Nephron progenitor cell (in vitro differentiated cells): ENCODE measurements at places on chromosomes 2 and 18.

GRCh38 chr2:213002383-213002782 lies 149.0 kb downstream of the IKZF2 start:
- DNase-seq, result no peak

DNA sequence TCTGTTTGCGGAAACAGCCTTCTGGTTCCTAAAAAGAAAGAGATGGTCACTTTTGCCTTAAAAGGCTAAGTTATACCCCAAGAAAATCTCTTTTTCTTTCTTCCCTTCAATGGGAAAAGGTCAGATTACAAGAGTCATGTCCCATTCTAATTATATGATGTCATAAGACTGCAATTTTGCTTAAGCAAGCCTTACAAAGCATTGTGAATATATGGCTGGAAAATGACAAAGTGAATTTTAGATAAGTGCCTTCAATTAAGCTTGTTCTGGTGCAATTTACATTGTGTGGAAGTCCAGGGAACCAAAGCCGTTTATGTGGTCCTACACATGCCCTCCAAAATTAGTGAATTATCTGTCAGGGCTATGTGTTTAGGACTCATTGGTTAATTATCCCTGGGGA lies 7.6 kb upstream of the BMP10 start:
- DNase-seq, result no peak

GRCh38 chr2:68878071-68878711 lies 7.0 kb upstream of the BMP10 start:
- no peak for DNase-seq

- no peak for DNase-seq
Observed at GRCh38 chr2:9590641-9591040, 35.0 kb upstream of the ADAM17 start.

GRCh38 chr2:26448651-26449050 lies 29.3 kb downstream of the OTOF start:
- no peak for DNase-seq

GRCh38 chr18:37421341-37422077 lies 144.1 kb downstream of the CELF4 start:
- no peak for DNase-seq

DNA sequence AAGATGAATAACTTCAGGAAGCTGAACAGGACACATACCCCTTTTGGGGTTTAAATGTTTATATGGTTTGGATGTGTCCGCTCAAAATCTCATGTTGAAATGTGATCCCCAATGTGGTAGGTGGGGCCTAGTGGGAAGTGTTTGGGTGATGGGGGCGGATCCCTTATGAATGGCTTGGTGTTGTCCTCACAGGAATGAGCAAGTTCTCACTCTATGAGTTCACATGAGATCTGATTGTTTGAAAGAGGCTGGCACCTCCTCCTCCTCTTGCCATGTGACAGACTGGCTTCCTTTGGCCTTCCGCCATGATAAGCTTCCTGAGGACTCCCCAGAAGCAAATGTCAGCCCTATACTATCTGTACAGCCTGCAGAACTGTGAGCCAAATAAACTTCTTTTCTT lies 88.6 kb upstream of the ZNF532 start:
- DNase-seq, result no peak

DNA sequence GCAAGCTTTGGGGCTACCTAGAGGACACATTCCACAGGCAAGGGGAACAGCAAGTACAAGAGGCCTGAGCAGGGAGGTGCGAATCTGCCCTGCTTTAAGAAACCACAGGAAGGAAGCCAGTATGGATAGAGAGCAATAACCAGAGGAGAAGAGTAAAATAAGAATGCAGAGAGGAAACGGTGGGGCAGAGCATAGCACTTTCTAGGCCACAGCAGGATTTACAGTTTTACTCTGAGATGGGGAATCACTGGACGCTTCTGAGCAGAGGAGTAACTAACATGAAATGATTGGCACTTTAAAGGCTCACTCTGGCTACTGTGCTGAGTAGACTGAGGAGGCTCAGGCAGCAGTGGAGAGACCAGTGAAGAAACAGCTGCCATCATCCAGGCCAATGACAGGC lies 23.8 kb downstream of the AAK1 start:
- DNase-seq, result no peak

DNA sequence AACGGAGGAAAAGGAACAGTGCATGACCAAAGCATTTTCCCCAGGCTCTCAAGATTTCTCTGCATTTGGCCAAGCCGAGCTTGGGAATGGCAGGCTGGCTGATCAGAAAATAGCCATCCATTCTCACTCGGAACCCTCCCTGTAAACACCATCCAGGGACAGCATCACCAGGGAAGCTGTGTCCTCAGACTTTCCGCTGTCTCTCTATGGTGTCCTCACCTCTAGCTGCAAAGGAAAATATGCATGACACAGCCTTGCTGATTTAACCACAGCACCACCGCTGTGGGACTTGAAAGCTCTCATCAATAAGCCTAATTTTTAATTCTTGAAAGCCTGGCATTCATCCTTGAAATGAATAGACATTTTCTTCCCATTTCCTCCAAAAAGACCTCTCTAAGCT lies 311.7 kb downstream of the EIPR1 start:
- no peak for DNase-seq

GRCh38 chr2:19416784-19417684 lies 58.6 kb upstream of the OSR1 start:
- DNase-seq, result no peak

GRCh38 chr2:208363485-208363884 lies 43.1 kb upstream of the PTH2R start:
- no peak for DNase-seq

DNA sequence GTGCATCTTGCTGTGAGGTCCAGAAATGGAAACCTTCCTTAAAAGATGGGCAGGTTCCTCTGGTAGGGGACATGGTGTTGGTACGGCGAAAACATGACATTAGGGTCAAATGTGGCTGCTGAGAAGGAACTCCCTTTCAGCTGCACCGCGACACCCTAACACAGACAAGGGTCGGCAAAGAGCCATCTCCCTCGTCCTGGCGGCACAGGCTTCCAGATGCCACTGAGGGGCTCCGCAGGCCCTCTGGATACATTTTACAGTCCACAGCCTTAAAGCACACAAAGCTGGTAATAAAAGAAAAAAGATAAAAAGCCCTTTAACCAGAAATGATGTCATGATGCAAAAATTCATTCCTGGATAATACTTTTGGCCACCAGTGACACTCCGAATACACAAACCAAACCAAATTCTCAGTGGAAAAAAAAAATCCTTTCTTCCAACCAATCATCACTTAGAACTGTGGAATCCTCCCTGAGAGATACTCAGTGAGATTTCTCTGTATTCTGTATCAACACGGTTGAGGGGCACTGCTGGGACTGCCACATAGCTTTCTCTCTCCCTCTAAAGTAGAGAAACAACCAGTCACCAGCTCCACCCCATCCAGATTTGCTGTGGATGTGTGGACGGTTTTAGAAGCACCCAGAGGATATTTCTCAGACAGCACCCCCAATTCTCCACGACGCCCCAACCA lies 174.8 kb downstream of the HDAC4 start:
- DNase-seq, result no peak

GRCh38 chr2:33681364-33681757 lies 82.3 kb upstream of the FAM98A start:
- DNase-seq, result no peak

GRCh38 chr2:168396131-168396530 lies 59.9 kb upstream of the CERS6 start:
- DNase-seq, result no peak

GRCh38 chr2:132252894-132253264 lies 91.1 kb upstream of the ANKRD30BL start:
- DNase-seq, result no peak

- DNase-seq, result no peak
Observed at GRCh38 chr2:137493261-137493660, 471.0 kb upstream of the HNMT start.

DNA sequence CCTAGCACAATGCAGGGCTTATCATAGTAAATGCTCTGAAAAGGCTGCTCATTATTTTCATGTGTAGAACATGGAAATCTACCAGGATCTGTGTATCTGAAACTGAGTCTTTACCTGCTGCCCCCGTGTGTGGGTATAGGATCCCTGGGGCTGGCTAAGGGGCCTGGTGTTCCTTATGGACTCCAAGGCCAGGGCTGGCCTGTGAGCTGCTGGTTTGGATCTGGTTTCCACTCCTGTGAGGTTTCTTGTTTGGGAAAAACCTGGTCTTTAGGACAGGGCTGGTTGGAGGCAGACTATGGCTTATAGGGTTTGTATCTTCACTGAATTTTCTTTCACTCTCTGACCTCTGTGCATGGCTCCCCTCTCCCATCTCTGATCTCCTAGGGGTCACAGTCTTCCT lies 80.8 kb downstream of the DYSF start:
- DNase-seq, result no peak

- no peak for DNase-seq
Observed at GRCh38 chr2:177024765-177025164, 187.8 kb upstream of the HNRNPA3 start.

- DNase-seq, result no peak
Observed at GRCh38 chr2:239114616-239115265, 266.9 kb downstream of the TWIST2 start.

DNA sequence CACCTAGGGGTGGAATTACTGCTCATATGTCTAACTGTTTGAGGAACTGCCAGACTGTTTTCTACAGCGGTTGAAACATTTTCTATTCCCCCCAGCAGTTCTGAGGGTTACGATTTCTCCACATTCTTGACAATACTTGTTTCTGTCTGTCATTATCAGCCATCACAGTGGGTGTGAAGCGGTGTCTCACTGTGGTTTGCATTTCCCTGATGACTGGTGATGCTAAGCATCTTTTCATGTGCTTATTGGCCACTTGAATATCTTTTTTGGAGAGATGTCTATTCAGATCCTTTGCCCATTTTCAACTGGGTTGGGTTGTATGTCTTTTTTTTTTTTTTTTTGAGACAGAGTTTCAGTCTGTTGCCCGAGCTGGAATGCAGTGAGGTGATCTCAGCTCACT lies 63.0 kb downstream of the ADNP2 start:
- no peak for DNase-seq

- no peak for DNase-seq
Observed at GRCh38 chr2:64635976-64636911, 17.5 kb downstream of the SERTAD2 start.

DNA sequence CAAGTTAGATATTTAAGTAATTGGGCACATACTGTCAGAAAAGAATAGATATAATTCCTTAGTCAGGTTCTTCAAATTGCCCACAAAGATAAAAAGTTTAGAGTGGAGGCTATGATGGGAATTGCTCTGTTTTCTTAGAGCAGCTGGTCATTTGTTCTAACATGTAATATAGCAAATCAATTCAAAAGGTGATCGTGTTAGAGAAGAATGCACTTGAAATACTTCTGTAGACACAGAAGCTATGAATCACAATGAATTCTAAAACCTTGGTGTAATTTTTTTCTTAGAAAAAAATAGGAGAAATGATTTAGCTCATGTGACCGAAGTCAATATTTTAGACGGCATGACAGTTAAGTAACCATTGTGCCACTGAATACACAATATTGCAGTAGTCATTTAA lies 918.1 kb upstream of the LRATD1 start:
- no peak for DNase-seq

- no peak for DNase-seq
Observed at GRCh38 chr18:58525928-58526424, 102.9 kb downstream of the ALPK2 start.

DNA sequence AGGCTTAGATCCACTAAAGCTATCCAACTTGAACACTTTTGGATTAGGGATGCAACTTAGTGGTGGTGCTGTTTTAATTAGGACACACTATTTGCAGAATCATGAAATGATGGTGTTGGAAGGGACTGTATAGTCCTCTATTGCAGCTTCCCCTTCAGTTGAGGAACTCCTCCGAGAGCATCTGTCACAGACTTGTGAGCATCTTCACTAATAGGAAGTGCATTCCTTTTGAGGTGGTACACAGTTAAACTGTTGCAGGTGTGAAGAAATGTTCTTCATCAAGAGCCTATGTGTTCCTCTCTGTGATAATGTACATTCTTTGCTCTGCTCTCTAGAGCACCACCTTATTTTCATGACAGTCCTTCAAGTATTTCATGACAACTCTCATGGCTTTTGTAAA lies 197.4 kb downstream of the CAMKMT start:
- no peak for DNase-seq

- peak; percentile 98 for DNase-seq
Observed at GRCh38 chr2:207710814-207711740, at the start of gene CCNYL1. Gene CCNYL1, plus strand, starts transcription at chr2:207711640. Its CDS starts 257 bp downstream, at chr2:207711897.

- no peak for DNase-seq
Observed at GRCh38 chr2:37306024-37306423, 18.6 kb downstream of the PRKD3 start.

- DNase-seq, result no peak
Observed at GRCh38 chr2:4900861-4901770, 791.1 kb upstream of the SOX11 start.

DNA sequence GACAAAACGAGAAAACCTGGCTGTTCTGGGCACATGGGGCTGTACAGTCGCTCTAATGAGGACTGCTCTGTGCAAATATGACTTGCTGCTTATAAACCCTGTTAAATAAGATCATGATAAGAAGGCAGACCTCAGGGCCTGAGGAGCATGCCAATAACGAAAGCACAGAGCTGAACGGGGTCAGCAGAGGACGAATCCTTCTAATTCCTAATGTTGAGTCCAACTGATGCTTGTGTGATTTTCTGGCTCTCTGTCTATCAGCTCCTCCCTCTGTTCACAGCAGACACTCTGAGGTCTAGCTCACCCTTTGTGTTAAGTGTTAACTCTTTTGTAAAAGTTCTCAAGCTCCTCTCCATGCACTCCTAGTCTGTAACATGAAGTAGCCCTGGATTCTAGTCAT lies 167.2 kb upstream of the REV1 start:
- no peak for DNase-seq

GRCh38 chr18:49169037-49169521 lies 218.3 kb upstream of the SMAD7 start:
- DNase-seq, result no peak

GRCh38 chr2:131567891-131568290 lies 40.2 kb downstream of the CCDC74A start:
- no peak for DNase-seq

DNA sequence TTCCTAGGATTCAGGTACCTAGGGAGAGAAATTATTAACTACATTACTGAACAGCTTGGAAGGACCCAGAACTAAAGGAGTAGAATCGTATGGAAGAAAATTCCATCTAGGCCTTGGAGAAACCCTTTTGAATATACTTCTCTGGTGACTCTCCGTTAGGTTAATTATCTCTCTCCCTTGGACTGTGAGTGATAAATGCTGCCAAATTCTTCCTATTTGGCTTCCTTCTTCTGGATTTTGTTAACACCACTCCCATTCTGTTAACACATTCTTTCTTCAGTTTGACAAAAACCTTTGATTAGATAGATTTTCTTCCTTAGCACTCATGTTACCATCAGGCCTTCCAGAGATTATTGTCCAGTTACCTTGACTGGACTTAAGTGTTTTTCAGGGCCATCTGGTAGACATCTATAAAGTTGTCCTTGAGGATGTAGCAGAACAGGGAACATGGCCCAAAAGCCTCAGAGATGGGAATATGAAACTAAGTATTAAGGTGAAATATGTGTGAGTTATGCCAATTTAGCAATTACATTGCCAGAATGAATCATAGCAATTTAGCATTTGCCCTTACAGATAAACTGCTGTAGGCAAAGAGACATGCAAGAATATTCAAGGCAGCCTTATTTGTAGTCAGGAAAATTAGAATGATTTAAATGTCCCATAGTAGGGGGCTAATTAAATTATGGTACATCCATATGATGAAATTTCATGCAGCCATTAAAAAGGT lies 6.7 kb downstream of the CYP27A1 start:
- no peak for DNase-seq
